Fibroblast of skin of left biceps (primary cell): ENCODE measurements at places on chromosomes 1 and 21.

GRCh38 chr1:48552420-48552819, 80.4 kb upstream of the SPATA6 start:
- no peak for DNase-seq

- no peak for DNase-seq
Observed at GRCh38 chr1:156706657-156707416, 1.5 kb upstream of the CRABP2 start.

DNA sequence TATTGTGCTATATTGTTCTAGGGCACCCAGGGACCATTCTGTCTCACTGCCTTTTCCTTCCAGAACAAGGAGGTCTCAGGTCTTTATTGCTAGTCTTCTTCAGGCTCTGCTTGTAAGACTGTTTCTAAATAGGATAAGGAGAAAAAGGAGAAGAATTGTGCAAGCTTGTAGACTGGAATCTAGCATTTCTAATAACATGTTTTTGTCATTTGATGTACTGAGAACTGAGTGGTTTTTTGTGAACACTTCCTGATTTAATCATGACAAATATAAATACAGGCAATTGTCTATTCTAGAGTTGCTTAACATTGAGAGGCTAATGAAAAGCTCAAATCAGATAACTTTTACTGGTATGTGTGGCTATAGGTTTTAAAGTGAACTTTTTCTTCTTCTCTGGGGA, 77.6 kb downstream of the CLIC4 start:
- peak; percentile 2 for DNase-seq

DNA sequence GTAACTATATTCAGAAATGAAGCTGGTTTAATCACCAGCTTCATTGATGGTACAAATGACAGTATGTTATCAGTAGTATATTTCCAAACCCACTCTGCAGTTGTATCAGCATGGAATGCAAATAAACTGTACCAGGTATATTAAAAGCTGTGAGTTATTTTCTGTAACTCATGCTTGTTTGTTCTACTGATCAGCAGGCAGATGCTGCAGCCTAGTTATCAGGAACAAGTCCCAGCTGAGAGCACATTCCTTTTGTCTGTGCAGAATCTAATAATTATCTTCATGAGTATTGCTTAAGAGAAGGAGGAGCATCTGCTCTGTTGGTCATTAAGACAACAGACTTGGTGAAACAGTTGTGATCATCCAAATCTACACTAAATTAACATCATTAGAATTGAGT, 1331.1 kb downstream of the MRPL39 start:
- DNase-seq: peak; percentile 5

DNA sequence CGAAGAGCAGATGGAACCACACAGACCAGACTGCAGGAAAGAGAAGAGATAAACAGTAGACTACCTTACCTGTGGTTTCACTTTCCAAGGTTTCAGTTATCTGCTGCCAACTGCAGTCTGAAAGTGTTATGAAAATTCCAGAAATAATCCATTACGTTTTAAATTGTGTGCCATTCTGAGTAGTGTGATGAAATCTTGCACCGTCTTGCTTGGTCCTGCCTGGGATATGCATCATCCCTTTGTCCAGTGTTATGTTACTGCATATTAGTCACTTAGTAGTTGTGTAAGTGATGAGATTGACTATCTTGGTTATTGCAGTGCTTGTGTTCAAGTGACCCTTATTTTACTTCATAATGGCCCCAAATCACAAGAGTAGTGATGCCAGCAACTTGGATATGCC, 33.9 kb downstream of the DNAJC6 start:
- DNase-seq: no peak

DNA sequence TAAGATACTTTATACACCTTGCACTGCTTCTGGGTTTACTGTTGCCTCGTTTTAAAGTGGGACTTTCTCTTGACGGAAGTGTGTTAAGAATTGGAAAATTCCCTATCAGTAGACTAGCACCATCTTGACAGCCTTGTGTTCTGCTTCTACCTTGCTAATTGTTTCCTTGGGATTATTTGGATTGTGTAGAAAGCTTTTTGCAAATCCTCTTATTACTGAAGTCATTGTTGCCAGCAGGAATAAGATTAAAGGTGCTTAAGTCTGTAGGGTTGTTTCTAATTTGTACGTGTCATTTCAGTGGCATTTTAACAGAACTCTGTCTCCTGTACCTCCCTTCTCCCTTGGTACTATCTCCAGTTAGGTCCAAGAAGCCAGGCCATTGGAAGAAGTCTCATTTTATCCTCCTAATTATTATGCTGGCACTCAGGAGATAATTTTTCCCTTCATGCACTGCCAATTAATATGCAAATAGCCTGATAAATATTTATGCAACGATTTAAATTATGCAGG, 107.7 kb downstream of the POU2F1 start:
- no peak for DNase-seq

DNA sequence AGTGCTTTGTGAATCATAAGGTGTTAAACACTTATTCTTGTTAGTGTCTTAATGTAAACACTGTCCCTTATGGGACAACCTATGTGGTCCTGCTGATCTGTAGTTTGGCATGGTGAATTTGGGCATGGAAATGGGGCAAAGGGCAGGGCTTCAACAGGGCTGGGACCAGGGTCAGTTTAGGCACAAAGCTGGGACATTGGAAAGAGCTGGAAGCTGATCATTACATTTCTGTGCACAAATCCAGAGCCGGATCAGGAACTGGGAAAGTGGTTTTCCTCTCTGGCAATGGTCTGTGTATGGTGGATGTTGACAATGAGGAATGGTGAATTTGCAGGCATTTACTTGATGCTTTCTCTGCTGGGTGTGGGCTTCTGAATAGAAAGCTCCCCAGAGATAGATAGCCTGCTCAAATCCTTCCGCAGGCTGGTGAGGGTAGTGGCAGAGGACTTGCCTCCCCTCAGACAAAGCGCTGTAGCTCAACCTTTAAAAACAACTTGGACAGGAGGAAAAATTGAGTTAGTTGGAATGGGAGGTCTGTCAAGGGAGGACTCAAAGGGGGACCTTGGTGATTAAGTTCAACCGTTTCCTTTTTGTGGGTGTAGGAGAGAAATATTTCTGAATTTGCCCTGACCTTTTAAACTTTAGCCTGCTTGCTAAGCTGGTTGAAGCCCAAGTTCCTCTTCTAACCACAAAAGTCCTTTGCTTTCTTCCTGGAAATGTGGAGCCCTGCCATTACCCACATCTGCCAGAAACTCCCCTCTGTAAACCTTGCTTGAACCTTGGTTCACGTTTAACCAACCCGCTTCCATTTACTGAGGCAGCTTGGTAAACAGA, 35.3 kb downstream of the HLX start:
- no peak for DNase-seq

GRCh38 chr1:221117548-221117951, 238.3 kb downstream of the HLX start:
- no peak for DNase-seq

DNA sequence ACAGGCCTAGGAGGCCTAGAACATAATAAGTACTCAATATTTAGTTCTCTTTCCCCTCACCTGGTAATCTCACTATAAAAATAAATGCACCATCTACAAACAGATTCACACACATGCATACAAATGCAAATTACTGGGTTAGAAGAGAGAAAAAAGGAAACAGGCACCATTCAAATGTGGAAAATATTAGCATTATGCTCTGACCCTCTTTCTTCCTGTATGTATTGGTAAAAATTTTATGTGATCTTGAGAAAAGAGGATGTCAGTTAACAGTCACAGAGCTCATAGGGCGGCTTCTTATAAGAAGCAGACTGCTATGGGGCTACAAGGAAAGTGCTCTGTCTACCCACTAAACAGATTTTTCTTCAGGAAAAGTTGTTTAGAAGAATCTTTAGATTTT, 565.4 kb downstream of the LMO4 start:
- DNase-seq: no peak

GRCh38 chr1:184627007-184627341, 127.7 kb downstream of the EDEM3 start:
- DNase-seq: no peak

- DNase-seq: no peak
Observed at GRCh38 chr1:30929944-30930525, 21.5 kb upstream of the SDC3 start.

DNA sequence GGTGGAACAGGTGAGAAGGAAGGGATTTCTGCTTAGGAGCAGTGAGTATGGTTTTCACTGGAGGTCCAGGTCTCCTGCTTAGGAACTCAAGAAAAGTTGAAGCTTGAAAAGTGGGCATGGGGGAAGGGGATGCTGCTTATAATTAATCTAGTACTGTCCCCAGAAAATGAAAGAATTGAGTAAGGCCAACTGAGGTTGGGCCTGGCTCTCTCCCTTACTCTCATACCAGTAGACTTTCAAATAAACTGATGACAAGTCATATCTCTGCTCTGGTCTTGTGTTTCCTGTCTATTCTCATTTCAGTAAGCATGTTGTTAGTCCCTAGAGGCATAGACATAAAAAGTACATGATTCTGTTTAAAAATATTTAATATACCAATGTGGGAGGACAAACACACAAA, 26.4 kb downstream of the CD48 start:
- DNase-seq: no peak

DNA sequence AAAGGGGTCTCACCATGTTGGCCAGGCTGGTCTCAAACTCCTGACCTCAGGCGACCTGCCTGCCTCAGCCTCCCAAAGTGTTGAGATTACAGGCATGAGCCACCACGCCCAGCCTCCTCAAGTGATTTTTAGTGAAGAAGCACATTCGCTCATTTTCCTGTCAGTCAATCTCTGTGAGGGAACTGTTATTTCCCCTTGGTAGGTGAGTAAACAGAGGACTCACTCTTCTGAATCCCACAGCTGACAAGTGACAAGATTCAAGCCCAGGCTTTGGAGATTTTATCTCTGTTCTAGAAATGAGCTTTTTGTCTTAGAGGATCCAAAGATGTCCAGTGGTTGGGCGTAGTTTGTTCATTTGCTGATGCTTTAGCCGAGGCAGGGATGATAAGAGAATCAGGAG, 43.9 kb upstream of the TACSTD2 start:
- no peak for DNase-seq

GRCh38 chr21:17636711-17637110, 24.0 kb upstream of the BTG3 start:
- DNase-seq: no peak

GRCh38 chr1:33017175-33017574, 19.5 kb downstream of the AK2 start:
- DNase-seq: no peak

- DNase-seq: no peak
Observed at GRCh38 chr1:157155658-157156057, 17.5 kb upstream of the ETV3 start.

- DNase-seq: no peak
Observed at GRCh38 chr1:46455951-46456350, 33.7 kb upstream of the DMBX1 start.

GRCh38 chr1:111203681-111204200, 3.3 kb upstream of the DENND2D start:
- DNase-seq: no peak

- no peak for DNase-seq
Observed at GRCh38 chr1:13706046-13706445, 6.1 kb downstream of the PRDM2 start.

- no peak for DNase-seq
Observed at GRCh38 chr21:16073586-16073985, 343.8 kb downstream of the USP25 start.

- no peak for DNase-seq
Observed at GRCh38 chr1:150053926-150054325, 13.7 kb upstream of the VPS45 start.

- no peak for DNase-seq
Observed at GRCh38 chr1:46204406-46204742, 1.2 kb downstream of the LURAP1 start.

GRCh38 chr1:228810878-228811711, 75.8 kb downstream of the RHOU start:
- no peak for DNase-seq

DNA sequence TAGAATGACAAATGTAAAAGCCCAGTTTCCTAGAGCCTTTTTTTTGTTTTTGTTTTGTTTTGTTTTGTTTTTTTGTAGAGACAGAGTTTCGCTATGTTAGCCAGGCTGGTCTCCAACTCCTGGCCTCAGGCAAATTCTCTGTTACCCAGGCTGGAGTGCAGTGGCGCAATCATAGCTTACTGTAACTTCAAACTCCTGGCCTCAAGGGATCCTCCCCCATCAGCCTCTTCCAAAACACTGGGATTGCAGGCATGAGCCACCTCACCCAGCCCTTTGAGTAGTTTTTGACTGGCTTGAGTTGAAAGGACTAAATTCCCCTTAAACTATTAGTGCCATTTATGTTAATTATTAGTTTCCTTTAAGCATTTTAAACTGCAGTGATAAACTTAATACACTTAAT, 28.8 kb upstream of the ZBTB18 start:
- DNase-seq: no peak

- DNase-seq: no peak
Observed at GRCh38 chr1:22789356-22789994, 78.8 kb downstream of the EPHB2 start.

DNA sequence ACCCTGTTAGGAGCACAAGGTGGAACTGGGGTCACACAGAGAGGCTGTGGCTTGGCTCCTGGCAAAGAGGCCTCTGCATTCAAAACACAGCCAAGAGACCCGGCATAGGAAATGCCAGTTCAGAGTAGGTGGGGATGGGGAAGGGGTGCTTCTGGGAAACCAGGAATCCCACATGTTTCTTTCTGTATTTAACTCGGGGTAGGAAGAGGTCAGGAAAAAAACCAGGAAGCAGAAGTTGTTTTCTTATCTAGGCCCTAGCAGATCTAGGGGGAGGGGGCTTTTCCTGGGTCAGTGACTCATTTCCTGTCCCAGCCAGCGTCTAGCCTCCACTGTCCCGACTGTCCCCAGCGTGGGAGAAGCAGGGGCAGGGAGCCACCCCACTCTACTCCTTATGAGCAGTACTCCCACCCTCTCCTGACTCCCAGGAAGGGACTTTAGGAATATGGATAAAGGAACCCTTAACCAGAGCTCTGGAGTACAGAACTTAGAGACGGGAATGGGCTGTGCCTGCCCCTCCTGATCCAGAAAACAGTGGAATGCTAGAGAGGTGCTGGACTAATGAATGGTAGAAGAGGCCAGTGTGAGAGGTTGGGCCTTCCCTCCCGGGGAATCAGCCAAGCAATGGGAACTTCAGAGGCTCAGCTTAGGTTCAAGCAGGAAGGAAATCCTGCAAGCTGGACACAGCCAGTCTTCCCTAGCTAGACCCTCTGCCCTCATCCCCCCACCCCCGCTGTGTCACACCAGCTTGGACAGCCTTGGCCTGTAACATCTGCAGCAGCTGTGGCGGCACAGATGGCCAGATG, 5.7 kb downstream of the FHL3 start:
- no peak for DNase-seq

- no peak for DNase-seq
Observed at GRCh38 chr21:44557491-44558328, 885 bp downstream of the KRTAP10-3 start.

DNA sequence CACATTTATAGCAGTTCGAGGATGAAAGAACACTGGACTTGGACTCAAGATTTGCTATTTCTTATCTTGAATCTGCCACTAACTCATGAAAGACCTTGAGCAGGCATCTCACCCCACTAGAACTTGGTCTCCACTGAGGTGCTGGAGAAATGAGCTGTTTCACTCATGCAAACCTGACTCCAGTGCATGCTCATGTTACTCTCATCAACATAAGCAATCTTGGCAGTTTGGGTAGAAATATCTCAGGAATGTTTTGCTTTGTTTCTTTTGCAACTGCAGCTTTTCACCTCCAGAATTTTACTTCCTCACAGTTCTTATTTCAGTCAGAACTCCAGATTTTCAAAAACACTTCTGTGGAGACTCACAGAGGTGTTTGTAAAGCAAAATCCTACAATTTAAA, 46.2 kb upstream of the DAB1 start:
- peak; percentile 57 for DNase-seq
